ENCODE measurements at places on chromosomes 2 and 18. TPM values are rescaled to one million over a fixed set of nuclear protein-coding genes. Genes with fewer than 3 reads are reported as not detected.

Gene CFAP65
- total RNA-seq: not detected

Gene HOXD12
- total RNA-seq: not detected

Gene TMEM247
- total RNA-seq: 4.7 TPM

GRCh38 chr2:224173210-224173609 is 134.1 kb upstream of the SERPINE2 start:
- no peak overlapping the region for H3K27ac ChIP-seq
- DNase-seq: no peak
- H3K4me3 ChIP-seq: no peak overlapping the region
- H3K4me1 ChIP-seq: no peaks in the 10 kb centered on the region
- H3K27me3 ChIP-seq: no peaks in the 10 kb centered on the region

Gene IL18RAP
- 5.2 TPM for total RNA-seq
